Amniotic stem cell (primary cell): ENCODE measurements at places on chromosomes 7 and 10.

GRCh38 chr10:103140469-103140868 lies 52.6 kb downstream of the NT5C2 start:
- no peak for DNase-seq

DNA sequence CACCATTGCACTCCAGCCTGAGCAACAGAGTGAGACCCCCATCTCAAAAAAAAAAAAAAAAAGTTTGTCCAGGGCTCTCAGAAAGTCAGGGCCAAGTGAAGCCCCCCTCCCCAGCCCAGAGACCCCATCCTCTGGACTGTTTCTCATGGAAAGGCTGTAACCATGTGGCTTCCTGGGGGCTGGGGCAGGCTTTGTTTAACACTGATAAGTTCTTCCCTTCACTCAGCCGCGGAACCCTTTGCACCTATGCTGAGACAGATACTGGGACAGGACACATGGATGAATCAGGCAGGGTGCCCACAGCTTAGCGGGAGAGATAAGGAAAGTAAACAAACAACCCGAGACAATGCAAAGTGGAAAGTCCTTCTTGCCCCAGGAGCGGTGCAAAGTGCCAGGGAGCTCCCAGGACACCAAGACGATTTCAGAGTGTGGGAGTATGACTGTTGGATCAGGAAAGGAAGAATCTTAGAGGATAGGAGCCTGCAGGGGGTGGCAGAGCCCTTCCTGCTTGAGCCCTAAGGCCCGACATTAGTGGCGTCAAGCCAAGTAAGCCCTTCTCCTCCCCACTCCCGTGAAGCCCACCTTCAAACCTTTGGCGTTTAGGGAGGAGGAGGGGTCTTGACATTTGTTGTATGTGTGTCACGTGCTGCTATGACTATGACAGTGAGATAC lies 11.6 kb downstream of the MLXIPL start:
- no peak for DNase-seq

- no peak for DNase-seq
These were observed 283.3 kb downstream of the PHTF2 start for GRCh38 chr7:78081888-78082287.

DNA sequence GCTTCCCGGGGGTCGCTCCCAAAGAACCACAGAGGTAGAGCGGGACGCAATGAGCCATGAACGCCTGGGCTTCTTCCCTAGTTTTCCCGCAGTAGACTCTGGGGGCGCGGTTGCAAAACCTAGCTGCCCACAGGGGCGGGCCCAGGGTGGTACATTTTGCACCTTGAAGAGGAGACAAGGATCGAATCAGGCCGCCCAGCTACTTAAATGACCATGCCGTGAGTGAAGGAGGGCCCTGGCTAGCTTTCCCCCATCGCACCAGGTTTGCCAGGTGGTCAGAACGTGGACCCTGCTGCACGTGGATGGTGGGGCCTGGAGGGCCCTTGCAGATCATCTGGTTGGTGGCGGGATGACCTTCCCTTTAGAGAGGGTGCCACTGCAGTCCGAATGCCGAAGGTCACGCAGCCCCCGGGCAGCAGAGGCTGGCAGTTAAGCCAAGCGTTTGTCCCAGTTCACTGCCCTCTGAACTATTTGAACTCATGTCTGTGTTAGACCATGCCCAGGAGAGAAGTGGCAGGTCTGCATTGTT lies 604 bp upstream of the SHTN1 start:
- DNase-seq = no peak

GRCh38 chr10:114308531-114309363 lies 69.7 kb downstream of the VWA2 start:
- no peak for DNase-seq

- DNase-seq = no peak
These were observed 203.7 kb upstream of the STK17A start for GRCh38 chr7:43379210-43379609.

DNA sequence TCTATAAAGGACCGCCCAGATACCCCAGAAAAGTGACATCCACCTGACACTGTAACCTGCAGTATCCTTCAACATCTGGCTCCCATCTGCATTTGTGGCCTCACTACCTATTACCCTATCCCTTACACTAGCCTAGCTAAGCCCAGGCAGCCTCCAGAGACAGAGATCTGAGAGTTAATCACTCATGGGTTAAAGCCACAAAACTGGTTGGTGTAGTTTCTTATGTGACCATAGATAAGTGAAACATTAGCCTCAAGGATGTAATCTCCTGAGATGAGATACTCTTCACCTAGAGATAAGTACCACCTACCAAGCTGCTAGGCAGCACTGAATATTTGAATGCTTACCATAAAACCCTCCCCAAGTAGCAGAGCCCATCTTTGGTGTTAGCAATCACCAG lies 35.4 kb downstream of the CTTNBP2 start:
- DNase-seq = no peak

DNA sequence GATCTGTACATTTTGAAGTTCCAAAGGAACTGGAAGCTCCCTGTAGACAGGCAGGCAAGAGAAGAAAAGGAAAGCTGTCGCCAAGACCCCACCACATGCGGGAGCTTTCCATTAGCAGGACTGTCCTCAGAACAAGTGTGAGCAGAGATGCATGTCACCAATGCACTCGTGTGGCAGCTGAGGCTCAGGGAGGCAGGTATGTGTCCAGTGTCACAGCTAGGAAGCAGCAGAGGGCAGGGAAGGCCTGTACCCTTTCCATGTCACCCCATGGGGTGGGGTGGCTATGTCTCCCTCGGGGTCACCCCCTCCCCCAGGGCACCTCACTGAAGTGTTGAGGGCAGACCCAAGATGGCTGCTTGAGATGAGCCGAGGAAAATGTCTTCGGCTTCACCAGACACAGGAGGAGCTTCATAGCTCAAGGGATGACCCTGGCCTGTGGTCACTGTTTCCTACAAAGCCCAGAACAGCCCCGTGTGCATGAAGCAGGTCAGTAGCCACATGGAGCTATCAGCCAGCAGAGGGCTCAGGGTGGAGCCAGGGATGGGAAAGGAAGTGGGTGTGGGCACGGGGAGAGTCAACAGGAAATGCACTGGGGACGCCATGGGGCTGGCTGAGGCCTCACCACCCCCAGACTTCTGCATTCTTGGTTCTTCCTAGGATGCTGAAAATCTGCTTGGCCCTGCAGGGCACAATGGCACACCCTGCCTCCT lies 96.6 kb downstream of the FAM53B start:
- DNase-seq = no peak

DNA sequence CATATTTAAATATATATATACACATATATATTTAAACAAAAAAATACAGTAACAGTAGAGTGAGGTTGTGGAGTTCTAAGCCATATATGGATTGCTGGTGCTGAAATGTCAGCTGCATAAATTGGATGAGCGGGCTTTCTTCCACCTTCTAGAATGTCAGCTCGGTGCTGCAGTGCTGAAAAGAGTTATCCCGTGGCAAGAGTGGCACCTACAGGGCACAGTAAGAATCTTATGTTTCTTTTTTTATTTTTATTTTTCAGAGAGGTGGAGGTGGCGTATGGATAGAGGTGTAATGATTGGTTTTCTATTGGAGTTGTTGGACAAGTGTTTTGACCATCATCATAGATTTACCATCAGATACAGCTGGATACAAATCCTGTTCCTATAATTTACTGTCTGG lies 86.2 kb upstream of the DYNC1I1 start:
- DNase-seq = no peak

DNA sequence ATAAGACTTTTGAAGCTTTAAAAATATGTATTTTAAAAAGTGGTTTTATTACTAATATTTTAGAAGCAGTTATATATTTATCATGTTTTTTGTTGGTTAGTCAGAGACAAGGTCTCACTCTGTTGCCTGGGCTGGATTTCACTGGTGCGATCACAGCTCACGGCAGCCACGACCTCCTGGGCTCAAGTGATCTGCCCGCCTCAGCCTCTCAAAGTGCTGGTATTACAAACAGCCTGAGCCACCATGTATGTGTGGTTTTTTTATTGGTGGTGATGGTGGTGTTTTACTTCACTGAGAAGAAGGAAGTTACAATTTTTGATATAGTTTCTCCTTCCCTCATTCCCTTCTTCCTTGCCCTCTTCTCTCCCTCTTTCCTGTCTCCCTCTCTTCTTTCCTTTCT lies 13.4 kb downstream of the NHLRC2 start:
- no peak for DNase-seq

GRCh38 chr7:149865437-149865836 lies 8.3 kb upstream of the ATP6V0E2 start:
- DNase-seq = no peak

- no peak for DNase-seq
These were observed 15.3 kb downstream of the PTTG1IP2 start for GRCh38 chr7:90484706-90485105.

DNA sequence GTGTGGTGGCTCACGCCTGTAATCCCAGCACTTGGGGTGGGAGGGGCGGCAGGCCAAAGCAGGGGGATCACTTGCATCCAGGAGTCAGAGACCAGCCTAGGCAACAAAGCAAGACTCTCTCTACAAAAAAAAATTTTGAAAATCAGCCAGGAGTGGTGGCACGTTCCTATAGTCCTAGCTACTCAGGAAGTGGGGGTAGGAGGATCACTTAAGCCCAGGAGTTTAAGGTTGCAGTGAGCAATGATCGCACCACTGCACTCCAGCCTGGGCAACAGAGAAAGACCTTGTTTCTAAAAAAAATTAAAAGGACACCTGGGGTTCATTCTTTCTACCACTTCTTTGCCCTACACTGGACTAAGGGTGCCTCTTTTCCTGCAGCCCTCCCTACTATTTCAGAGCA lies 15.1 kb downstream of the WAPL start:
- no peak for DNase-seq

DNA sequence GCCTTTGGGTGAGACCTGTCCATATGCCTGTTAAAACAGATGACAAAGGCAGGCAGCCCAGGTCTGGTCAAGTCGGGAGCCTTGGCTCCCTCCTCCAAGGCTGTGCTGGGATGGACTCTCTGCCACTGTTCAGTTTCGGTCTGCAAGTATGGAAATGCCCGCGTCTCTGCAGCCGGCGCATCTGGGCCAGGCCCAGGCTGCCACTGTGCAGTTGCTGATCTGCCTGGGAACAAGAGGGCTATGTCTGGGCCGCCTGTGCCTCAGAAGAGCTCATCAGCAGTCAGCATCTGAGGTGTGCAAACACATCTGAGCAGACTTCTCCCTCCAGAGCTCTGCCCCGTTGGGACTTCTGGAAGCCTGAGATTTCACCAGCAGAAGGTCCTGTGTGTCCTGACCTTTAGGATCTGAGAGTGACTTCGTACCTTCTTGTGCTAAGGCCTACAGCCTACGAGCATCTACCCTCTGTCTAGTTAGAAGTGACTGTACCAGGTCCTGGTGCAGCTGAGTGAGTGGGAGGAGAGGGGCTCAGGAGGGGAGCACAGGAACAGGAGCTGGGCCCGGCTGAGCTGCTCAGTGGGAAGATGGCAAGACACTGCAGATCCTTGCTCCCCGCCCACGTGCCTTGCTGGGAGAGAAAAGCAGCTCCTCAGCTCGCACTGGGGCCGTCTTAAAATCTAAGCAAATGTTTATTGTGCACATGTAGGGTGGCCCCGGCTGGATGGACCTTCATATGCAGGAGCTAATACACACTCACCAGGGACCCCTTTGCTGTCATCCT lies 50.9 kb downstream of the DOCK1 start:
- DNase-seq = no peak

DNA sequence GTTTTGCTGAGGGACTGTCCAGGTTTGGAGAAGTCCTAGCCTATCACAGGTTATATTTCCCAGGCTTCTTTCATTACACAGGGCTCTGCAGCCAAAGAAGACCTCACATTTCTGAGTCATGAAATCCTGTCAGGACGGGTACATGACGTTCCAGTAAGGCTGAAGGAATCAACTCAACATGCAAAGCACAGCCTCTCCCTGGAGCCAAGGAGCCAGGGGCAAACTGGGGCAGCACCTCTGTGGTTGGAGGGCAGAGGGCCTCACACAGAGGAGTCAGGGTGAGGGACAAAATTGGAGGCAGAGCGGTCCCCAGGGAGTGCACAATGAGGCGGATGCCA lies 116.3 kb upstream of the GDF10 start:
- DNase-seq = no peak

DNA sequence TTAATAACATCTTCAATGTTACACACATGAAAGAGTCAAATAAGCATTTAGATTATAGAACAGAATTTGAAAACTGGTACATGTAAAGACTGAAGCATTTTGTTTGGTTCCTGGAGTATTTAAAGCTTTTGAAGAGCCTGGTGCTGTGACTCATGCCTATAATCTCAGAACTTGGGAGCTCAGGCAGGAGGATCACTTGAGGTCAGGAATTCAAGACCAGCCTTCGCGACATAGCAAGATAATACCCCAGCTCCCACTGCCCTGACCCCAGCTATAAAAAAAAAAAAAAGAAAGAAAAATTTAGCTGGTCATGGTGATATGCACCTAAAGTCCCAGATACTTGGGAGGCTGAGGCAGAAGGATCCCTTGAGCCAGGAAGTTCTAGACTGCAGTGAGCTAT lies 87.8 kb downstream of the HDAC9 start:
- peak; percentile 18 for DNase-seq

DNA sequence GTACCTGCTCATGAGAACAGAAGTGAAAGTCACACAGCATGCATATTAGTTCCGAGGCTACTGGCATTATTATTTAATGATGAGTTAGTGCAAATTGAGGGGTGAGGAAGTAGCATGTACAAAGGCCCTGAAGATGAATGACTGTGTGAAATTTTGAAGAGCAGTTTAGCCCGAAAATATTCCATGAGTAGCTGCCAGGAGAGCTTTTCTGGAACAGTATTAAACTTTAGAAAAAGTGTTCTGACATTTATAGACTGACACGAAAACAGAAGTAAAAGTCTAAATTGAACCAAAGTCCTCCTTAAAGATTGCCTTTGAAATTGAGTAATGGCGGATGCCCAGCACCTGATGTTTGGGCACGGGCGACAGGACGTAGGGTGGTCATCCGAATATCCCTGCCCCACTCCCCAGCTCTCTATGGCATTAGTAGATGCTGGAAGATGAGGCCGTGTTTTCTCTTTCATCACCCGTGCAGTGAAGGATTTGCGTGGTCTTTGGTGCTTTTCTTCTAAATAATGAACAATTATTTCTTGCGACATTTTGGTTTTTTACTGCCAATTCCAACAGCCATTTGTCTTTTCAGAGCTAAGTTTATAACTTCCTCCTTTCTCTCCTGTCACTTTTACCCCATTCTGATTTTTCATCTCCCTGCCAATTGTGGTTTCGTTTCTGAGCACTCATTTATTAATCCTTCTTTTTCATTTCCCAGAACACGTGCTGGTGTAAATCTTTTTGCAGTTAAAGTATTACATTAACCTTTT lies 192.6 kb downstream of the MGMT start:
- DNase-seq = no peak

DNA sequence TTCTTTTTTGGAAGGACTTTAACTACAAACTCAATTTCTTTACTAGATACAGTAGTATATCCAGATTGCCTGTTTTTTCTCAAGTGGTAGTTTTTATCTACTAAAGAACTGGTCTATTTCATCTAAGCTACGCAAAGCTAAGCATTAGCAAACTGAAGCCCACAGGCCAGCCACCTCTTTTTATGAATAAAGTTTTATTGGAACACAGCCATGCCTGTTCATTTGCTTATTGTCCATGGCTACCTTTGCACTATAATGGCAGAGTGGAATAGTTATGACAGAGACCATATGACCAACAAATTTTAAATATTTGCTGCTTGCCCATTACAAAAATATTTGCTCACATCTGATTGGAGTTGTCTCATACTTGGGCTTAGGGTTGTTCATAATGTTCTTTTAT lies 168.7 kb downstream of the CAMK1D start:
- DNase-seq = no peak

GRCh38 chr7:21777921-21778320 lies 167.8 kb downstream of the CDCA7L start:
- no peak for DNase-seq
